ENCODE measurements at places on chromosomes 3 and 15. TPM values are rescaled to one million over a fixed set of nuclear protein-coding genes. Genes with fewer than 3 reads are reported as not detected.

Gene GCSAM
- not detected for total RNA-seq

Gene TIPARP
- 94.3 TPM for total RNA-seq

Gene PRSS50
- total RNA-seq, result not detected

Gene AADACL2
- total RNA-seq, result not detected

Gene IQCF6
- not detected for total RNA-seq

Gene CSTA
- 0.81 TPM for total RNA-seq

Gene LMCD1
- total RNA-seq, result 70.3 TPM

Gene MITF
- 6.8 TPM for total RNA-seq

Gene GUCA1C
- total RNA-seq, result not detected

Gene TNNC1
- 0.86 TPM for total RNA-seq
